ENCODE measurements at places on chromosomes 3 and 15.

DNA sequence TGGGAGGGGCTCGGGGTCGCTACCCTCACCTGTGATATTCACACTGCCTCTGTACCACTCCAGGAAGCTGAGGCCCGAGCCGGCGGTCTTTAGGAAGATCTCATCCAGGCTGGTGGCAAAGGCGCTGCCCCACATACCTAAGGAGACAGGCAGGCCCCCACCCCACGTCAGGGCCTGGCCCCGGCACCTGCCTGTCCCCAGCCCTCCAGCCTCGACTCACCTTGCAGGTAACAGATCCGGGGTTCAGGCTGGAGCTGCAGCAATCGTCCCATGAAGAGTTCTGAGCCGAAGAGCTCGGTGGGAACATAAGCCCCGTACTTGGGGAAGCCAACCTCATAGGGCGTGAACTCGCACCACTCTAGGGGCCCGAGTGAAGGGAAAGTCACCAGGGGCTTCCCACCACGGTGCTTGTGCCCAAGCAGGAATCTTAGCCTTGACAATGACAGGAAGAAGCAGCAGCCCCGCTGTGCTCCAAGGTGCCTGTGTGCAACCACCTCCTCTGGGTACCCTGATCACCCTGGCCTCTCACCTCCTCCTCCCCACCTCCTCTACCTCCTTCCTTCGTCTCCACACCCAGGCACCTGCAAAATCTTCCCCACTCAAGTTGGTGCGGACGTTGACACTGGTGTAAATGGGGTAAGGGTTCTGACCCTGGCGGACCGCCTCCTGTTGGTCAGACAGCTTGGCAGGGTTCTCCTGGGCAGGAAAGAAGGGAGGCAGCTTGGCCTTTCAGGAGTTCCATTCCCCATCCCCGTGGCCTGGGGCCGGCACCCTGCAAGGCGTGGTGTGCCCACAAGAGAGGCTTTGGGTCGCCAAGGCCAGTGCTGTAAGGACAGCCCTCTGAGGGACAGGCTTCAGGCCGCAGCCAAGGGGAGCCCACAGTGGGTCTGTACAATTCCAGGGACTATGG, 10.6 kb downstream of the PLA2G4F start:
- DNase-seq: no peak

GRCh38 chr15:63172376-63172775, 15.1 kb upstream of the RPS27L start:
- DNase-seq: no peak

DNA sequence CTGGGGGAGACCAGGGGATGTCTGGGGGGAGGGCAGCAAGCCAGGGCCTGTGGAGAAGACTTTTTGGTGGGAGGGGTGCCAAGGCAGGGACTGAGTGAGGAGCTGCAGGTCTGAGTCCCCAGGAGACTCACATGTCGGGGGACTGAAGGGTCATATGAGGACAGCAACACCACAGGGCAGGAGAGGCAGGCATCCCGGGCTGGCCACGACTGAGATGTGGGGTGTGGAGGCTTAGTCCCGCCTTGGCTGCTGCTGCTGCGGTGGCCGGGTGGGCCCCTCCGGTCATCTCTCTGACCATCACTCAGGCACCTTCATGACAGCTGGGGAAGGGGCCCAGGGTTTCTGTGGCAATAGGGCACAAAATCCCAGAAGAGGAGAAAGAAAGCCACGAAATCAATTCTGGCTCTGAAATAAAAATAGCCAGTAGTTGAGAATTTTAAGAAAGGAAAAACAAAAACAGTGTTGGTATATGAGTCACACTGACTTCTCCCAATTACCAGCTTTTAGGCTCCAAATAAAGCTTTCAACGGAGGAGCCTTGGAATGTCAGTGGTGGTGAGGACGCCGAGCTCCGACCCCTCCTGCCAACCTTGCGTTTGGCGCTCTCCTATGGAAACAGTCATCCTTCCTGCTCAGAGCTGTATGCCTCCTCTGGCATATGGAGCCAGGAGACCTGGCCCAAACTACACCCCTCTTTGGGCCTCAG, 52.9 kb upstream of the ITGA11 start:
- no peak for DNase-seq

DNA sequence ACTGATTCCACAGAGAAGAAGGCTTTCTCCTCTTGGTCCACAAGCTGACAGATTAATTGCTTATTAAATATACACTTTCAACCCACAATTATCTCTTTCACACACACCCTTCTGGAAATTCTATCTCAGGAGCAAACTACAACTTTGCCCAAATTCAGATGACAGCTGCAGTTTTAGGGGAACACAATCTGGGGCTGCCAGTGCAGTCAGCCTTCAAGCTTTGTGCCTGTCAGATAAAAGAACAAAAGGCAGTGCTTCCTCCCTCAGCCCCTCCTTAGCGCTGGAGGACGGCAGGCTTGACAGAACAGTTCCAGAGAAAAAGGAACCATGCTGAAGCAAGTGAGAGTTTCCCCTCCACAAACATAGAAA, 99.6 kb downstream of the TMCC1 start:
- no peak for DNase-seq

GRCh38 chr3:177603148-177603603, 405.9 kb upstream of the TBL1XR1 start:
- no peak for DNase-seq

GRCh38 chr3:13626396-13626795, 77.5 kb downstream of the FBLN2 start:
- DNase-seq: no peak

DNA sequence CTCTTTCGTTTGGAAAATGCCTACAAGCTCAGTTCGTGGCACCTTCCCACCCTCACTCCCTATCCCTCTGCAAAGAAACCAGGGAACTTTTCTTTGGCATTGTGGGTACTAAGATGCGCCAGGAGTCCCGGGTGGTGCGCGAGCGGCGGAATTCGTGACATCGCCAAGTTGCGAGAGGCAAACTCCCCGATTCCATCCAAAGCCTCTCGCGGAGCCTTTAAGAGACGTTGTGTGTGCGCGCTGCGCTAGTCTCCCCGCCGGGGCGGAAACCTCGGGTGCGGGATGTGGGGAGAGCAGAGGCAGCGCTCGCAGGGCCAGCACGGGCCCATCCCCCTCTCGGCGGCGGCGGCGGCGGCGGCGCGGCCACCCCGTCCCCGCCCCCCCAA, 443 bp upstream of the NR2F2 start:
- DNase-seq: no peak

DNA sequence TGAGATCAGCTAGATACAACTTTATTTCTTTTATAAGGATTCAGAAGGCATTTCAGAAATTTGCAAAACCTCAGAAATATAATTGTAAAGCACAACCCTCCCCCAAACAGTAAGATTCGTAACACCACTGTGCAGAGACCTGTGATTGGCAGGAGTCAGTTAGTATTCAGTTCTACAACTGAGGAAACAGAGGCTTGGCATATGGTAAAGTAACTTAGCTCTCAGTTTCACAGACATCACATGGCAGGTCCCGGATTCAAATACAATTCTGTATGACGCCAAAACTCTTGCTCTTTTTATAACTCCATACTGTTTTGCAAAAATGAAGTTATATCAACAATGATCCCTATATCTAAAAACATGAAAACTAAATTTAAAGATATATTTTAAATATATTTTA, 225.6 kb upstream of the LMCD1 start:
- no peak for DNase-seq

- no peak for DNase-seq
These were observed 1.5 kb downstream of the POLR2M start for GRCh38 chr15:57708047-57708446.

- DNase-seq: no peak
These were observed 2.6 kb downstream of the DUOXA2 start for GRCh38 chr15:45116482-45117307.

DNA sequence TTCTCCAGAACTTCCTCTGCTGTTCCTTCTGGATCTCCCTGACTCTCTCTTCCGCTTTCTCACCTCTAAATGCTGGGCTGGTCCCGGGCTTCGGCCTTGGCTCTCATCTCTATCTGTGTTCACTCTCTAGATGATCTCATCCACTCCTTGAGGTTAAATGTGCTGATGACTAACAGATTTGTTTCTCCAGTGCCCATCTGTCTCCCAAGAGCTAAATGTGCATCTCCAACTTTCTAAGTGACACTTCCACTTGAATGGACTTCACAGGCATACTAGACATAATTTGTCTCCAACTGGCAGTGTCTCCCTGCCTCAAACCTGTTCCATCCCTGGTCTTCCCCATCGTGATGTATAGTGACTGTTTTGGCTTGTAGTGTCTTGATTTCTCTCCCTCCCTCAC, 95.3 kb downstream of the ITPR1 start:
- no peak for DNase-seq

DNA sequence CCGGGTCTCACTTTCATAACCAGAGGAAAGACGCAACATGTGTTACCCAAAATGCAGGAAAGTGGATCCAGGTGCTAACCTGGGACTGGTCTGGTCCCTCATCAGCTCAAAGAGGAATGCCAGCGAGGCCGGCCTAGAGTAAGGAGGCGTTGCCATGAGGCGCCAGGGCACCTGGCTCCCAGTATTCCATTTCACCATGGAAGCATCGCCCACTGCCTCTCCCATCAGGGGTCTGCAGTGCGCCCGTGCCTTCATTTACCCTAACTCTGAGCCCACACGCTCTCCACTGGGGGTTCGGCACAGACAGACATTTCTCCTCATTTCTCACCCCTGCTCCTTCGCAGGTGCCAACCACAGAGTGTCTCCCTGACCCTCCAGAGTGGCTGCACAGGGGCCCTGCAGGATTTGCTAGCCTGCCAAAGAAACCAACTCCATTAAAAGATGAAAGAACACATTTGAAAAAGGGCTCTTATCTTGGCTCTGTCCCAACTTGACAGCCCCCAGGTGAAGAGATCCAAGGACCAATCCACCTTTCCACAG, 61.5 kb downstream of the ABTB1 start:
- DNase-seq: no peak

- DNase-seq: no peak
These were observed 75.7 kb downstream of the ATP10A start for GRCh38 chr15:25787381-25787780.

GRCh38 chr15:53256043-53256442, 465.9 kb upstream of the ONECUT1 start:
- DNase-seq: no peak

DNA sequence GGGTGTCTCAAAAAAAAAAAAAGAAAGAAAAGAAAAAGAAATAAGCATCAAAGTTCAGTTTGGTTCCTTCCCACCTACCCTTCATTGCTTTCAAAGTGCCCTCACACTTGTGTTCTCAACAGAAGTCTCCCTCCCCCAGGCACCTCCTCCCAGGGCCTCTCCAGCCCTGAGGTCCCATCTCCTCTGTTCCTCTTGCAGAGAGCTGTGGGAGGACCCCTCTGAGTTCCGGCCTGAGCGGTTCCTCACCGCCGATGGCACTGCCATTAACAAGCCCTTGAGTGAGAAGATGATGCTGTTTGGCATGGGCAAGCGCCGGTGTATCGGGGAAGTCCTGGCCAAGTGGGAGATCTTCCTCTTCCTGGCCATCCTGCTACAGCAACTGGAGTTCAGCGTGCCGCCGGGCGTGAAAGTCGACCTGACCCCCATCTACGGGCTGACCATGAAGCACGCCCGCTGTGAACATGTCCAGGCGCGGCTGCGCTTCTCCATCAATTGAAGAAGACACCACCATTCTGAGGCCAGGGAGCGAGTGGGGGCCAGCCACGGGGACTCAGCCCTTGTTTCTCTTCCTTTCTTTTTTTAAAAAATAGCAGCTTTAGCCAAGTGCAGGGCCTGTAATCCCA, 6.1 kb downstream of the CYP1A2 start:
- no peak for DNase-seq

DNA sequence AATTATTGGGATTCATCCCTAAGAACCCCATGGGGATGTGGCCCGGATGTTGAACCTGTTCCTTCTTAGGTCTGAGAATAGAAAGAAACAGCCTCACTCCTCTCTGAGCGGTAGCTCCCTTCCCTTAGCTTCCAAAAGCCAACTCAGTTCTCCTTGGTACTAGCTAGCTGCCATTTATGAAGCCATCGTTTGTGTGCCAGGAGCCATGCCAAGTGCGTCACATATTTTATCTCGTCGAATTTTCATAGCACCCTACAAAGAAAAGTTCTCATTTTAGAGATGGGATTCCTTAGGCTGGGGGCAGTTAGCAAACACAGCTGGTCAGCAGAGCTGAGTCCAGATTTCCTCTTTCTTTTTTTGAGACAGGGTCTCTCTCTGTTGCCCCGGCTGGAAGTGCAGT, 45.4 kb upstream of the GLCE start:
- DNase-seq: no peak

GRCh38 chr3:42130329-42131070, 39.3 kb downstream of the TRAK1 start:
- DNase-seq: no peak

GRCh38 chr15:48858401-48858800, 19.5 kb upstream of the EID1 start:
- DNase-seq: no peak

- DNase-seq: peak; percentile 5
These were observed at the start of gene SLC9A9 for GRCh38 chr3:143847787-143848631. TSS of gene SLC9A9 (minus strand) at chr3:143848468. CDS start at chr3:143848322, 146 bp downstream.

- DNase-seq: no peak
These were observed 35.0 kb downstream of the CTSH start for GRCh38 chr15:78909791-78910228.

- no peak for DNase-seq
These were observed 96.8 kb upstream of the LMOD3 start for GRCh38 chr3:69219101-69219708.

- DNase-seq: no peak
These were observed 39.0 kb downstream of the IFT57 start for GRCh38 chr3:108183181-108183580.

DNA sequence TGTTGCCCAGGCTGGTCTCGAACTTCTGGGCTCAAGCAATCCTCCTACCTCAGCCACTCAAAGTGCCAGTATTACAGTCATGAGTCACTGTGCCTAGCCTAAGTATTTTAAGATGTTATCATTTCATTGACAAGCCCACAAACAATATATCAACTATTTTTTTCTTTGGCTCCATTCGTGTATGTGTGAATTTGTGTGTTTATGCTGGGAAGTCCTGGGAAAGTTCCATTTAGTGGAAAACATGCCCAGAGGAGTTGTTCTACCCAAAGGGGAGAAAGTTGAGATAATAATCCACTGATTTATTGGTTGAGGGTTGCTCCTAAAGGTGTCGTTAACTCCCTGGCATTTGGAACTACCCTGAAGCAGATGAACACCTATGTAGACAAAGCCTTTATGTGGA, 58.8 kb downstream of the KIF9 start:
- DNase-seq: no peak

DNA sequence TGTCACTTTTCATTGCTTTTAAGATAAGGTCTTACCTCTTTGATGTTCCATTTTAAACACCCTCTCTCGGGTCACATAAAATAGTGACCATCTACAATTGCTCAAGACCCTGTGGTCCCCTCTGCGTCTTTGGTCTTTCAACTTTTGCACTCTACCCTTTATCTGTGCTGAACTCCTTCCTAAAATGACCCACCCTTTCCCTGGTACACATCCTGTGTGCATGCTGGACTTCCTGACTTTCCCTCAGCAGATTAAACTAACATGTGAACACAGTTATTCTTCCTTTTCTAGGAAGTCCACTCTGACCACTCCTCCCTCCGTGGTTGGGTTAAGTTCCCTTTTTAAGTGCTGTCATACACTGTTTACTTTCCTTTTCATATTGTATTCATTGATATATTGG, 414.2 kb downstream of the GABRB3 start:
- no peak for DNase-seq

GRCh38 chr3:184808021-184808420, 3.9 kb upstream of the VPS8 start:
- DNase-seq: no peak
